Stimulated activated CD4-positive, alpha-beta T cell treated with anti-CD3 and anti-CD28 coated beads, Interleukin-1b, Interleukin-23, amount 100 ng/mL, for 1 hour (primary cell): ENCODE measurements at places on chromosomes 7 and 10.

DNA sequence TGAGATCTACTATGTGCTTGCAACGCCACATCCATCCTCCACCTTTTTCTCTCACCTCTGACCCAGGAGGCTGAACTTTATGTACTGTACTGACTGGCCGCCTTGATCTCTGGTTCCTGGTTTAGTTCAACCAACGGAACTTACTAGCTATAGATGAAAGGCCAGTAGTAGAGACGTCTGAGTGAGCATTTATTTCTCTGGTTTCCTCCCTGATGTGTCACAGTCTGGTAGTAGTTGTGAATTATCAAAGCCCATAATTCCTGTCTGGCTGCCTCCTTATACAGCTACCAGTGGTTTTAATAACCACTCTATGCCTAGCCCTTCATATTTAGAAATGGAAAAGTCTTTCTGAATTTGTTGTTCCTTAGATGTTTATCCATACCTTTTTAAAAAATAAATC, 64.7 kb downstream of the POM121L12 start:
- DNase-seq, result no peak

DNA sequence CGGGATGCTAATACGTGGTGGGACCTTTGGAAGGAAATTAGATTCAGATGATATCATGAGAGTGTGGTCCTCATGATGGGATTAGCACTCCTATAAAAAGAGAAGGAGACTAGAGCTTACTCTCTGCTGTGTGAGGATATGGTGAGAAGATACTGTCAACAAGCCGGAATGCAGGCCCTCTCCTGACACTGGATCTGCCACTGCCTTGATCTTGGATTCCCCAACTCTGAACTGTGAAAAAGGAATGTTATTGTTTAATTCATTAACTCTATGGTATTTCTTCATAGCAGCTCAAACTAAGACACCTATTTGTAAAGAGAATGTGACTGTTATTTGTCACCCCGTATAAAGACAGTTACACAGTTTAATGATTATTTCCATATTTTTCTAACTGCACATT, 1227.5 kb upstream of the C7orf33 start:
- DNase-seq, result no peak

DNA sequence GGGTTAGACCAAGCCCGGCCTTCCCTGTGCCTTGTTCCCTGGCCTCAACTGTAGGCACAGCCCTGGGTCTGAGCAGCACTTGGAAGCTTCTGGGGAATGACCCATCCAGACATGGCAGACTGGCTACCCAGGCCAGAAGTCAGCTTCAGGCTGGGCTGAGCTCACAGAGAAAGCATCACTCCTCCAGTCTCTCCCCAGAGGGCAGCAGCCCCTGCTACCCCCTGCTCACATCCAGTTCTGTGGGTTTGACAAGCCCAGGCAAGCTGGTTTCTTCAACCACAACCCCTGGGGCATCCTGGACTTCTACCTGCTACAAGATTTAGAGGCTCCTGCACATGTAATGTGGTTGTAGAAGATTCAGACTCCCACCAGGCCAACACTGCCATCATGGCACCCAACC, 9.0 kb downstream of the C10orf71 start:
- DNase-seq, result no peak

- no peak for DNase-seq
These were observed 38.8 kb upstream of the ZRANB1 start for GRCh38 chr10:124903111-124903510.

DNA sequence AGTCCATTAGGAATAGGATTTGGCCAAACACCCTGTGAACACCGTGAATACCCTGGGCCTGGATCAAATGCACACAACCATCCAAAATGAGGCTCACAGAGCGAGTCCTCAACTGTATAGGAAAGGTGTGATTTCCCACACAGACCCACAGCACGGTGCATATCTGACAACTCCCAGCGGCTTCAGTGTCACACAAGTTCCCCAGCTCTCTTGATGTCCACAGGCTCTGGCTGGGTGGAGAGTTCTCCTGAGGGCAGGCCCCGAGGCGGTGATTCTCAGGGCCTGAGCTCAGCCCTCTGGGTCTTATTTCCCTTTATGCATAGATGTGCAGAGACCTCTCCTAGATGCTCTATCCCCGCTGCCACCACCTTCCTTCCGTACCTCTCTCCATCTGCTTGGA, 64.1 kb downstream of the SH3PXD2A start:
- no peak for DNase-seq

DNA sequence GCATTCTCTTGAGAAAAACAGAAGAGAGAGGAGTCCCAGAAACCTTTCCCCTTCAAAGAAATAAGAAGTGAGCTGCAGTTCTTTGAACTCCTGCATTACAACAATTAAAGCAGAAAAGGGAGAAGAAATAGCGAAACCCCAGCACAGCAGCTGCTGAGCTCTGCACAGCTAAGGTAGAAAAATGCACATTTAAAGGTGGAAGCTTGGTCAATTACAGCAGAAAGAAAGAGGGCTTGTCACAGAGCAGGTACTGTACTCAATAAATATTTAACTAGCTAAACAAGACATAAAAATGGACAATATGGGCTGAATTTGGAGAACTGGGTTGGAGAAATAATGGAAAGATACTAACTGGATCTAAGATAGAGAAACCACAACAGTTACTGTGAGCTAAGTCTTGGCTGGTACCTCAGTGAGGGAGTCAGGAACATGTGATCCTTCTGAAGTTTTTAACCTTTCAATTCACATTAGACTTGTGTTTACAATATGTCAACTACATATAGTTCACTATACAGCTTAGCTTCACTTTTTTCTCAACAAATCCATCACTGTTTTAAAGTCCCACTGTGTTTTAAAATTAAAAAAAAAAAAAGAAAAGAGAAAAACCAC, 332.5 kb downstream of the ELMO1 start:
- DNase-seq, result no peak

- DNase-seq, result no peak
These were observed 1211.6 kb upstream of the LRRN3 start for GRCh38 chr7:109879287-109879828.

DNA sequence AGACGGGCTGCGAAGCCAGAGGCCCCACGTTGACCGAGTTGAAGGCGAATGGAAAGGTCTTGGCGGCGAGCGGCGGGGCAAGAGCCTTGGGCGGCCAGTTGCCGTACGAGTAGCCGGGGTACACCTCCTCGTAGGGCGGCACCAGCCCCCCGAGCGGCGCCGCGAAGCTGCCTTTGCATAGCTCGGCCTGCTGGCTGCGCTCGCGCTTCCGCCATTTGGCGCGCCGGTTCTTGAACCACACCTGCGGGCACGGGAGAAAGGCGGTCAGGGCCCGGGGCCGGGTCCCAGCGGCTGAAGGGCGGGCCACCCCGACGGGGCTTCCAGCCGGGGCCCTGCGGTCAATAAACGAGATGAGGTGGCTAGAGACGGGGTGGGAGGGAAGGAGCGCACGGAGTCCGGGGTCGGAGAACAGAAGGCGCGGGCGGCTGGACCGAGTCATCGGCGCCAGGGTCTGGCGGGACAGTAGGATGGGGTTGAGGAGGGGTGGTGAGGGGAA, 4.8 kb downstream of the ELOVL3 start:
- no peak for DNase-seq

- DNase-seq, result no peak
These were observed 12.3 kb downstream of the SFXN3 start for GRCh38 chr10:101043363-101043707.

DNA sequence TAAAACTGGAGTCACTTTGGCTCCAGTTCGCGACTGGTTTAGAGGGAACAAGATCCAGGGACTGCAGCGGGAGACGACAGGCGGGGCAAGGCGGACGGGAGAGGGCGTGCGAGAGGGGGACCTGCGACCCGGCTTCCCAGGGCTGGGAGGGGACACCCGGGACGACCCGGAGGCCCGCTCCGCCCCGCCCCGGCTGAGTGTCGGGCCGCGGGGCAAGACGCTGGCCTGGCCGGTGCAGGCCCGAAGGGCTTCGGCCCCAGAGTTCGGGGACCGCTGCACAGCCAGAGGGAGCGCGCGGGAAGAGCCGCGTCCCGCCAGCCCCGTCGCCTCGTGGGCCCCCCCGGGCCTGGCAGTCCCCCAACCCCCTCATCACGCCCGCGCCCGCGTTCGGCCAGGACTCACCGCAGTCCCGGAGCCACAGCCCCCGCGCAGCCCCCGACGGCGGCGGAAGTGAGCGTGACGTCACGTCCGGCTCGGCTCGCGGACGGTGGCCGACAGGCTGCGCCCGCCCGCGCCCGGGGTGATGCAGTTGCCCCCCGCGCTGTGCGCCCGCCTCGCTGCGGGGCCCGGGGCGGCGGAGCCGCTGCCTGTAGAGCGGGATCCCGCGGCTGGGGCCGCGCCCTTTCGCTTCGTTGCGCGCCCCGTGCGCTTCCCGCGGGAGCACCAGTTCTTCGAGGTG, at the start of the genes TUBGCP2 and ZNF511:
TUBGCP2 (minus strand) TSS at position 452 of the 679 bp plus-strand sequence. CDS start 5,931 bp downstream, outside the sequence.
ZNF511 (plus strand) TSS at position 494 of the 679 bp plus-strand sequence; CDS start at position 524, 30 bp downstream.
- DNase-seq, result peak; percentile 84

- DNase-seq, result no peak
These were observed 346.4 kb downstream of the THSD7A start for GRCh38 chr7:11485636-11486035.

DNA sequence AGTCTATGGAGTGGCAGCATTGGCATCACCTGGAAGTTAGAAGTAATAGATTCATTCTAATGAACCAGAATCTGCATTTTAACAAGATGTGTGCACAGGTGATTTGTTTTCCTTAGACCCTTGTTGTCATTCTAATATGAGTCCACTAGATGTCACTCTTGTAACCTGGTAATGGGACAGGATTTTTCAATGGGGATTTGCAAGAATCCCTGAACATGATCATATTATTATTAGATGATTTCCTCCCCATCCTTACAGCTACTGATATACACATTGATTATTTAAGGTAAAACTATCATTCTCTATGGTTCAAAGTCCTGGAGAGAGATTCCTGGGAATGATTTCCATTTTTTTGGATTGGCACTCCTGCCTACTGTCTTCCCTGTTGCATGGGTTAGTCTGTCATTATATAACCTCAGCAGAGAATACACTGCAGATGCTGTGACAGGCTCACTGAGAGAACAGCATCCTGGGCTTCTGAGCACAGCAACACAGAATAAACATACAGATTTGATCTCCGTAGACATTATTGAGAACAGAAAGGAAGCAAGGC, 194.9 kb downstream of the SUGCT start:
- no peak for DNase-seq

DNA sequence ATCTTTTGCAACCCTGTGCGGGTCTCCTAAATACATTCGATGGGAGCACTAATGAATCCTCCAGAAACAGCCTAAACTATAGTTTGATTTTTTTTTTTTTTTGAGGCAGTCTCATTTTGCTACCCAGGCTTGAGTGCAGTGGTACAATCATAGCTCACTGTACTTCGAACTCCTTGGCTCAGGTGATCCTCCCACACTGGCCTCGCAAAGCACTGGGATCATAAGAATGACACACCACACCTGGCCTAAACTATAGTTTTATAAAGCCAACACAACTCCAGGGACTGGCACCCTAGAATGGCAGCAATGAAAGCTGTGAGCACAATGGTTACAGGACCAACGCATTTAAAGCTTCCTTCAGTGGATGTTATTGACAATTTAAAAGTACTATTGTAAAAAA, 14.5 kb upstream of the JMJD1C start:
- no peak for DNase-seq

DNA sequence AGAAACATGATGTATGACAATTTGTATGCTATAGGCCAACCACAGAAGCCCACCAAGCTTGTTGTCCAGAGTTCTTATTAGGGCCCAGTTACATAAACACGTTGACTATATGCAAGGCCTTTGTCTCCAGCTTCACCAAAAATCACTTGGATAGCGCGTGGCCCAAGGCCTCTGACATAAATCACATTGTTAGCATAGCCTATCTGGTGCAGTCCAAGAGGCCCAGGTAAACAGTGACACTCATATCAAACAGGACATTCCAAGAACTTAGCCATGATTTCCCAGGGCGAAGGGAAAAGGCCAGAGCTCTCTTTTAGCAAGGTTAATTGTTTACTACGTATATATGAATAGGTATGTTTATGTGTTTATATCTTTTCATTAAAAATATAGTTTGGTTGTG, 337.2 kb upstream of the CELF2 start:
- no peak for DNase-seq

- no peak for DNase-seq
These were observed 525.7 kb downstream of the KCNMA1 start for GRCh38 chr10:77111611-77112550.

GRCh38 chr10:48231699-48232315, 42.7 kb downstream of the FRMPD2 start:
- no peak for DNase-seq
